ENCODE measurements at places on chromosomes 16 and 17. TPM values are rescaled to one million over a fixed set of nuclear protein-coding genes. Genes with fewer than 3 reads are reported as not detected.

CFAP119 gene
- 4.6 TPM for total RNA-seq

OR1A2 gene
- not detected for total RNA-seq

MT1X gene
- total RNA-seq = 28.3 TPM

LHX1 gene
- 2.6 TPM for total RNA-seq

GLOD4 gene
- 92.0 TPM for total RNA-seq

KRT28 gene
- 0.27 TPM for total RNA-seq

SMTNL2 gene
- total RNA-seq = 17.4 TPM

RAI1 gene
- total RNA-seq = 37.6 TPM

MT3 gene
- not detected for total RNA-seq

CBX2 gene
- 13.8 TPM for total RNA-seq

UNC13D gene
- total RNA-seq = 5.0 TPM

TERB1 gene
- not detected for total RNA-seq

ASIC2 gene
- total RNA-seq = 11.5 TPM

MSLN gene
- 19.4 TPM for total RNA-seq

HEATR9 gene
- not detected for total RNA-seq

ZNF276 gene
- 78.6 TPM for total RNA-seq

GAS2L2 gene
- 0.33 TPM for total RNA-seq

SP6 gene
- total RNA-seq = 0.38 TPM

PROCA1 gene
- 5.4 TPM for total RNA-seq

ENO3 gene
- 174 TPM for total RNA-seq

HSF4 gene
- 33.2 TPM for total RNA-seq

CMIP gene
- total RNA-seq = 45.3 TPM

CACNG3 gene
- 4.6 TPM for total RNA-seq

FN3K gene
- total RNA-seq = 19.8 TPM

KCNJ18 gene
- not detected for total RNA-seq

SLC6A2 gene
- total RNA-seq = 9.0 TPM

NUDT16L1 gene
- 39.9 TPM for total RNA-seq

SLC16A13 gene
- 0.44 TPM for total RNA-seq

CCNF gene
- total RNA-seq = 10.2 TPM

CD2BP2 gene
- total RNA-seq = 38.5 TPM

ARHGAP44 gene
- 12.5 TPM for total RNA-seq

KCNH6 gene
- total RNA-seq = 24.6 TPM

RSAD1 gene
- total RNA-seq = 30.0 TPM
